ENCODE measurements at places on chromosomes 6 and 20. TPM values are rescaled to one million over a fixed set of nuclear protein-coding genes. Genes with fewer than 3 reads are reported as not detected.

PDYN gene
- 0.19 TPM for total RNA-seq

CCNC gene
- 52.0 TPM for total RNA-seq

NTSR1 gene
- not detected for total RNA-seq

ULBP1 gene
- total RNA-seq = 8.2 TPM

SYNDIG1 gene
- 4.1 TPM for total RNA-seq

IL17A gene
- total RNA-seq = not detected

GRCh38 chr6:45170309-45170708 is 157.8 kb upstream of the RUNX2 start:
- DNase-seq = no peak

- no peak for DNase-seq
Observed at GRCh38 chr6:120620900-120621299, 713.4 kb downstream of the TBC1D32 start.

DNA sequence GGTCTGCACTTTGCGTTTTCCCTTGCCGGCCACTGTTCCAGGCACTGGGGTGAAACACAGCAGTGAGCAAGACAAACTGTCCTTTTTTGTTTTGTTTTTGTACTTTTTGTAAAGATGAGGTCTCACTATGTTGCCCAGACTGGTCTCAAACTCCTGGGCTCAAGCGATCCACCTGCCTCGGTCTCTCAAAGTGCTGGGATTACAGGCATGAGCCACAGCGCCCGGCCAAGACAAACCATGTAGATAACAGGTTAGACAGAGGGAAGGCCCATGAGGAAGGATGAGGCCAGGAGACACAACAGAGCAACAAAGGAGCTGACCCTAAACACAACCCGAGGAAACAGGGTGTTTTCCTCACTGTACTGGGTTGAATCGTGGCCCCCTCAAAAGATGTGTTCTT is 165.4 kb downstream of the NFATC2 start:
- DNase-seq = no peak
